SW480 (cell line): ENCODE measurements at places on chromosomes 7 and 10.

DNA sequence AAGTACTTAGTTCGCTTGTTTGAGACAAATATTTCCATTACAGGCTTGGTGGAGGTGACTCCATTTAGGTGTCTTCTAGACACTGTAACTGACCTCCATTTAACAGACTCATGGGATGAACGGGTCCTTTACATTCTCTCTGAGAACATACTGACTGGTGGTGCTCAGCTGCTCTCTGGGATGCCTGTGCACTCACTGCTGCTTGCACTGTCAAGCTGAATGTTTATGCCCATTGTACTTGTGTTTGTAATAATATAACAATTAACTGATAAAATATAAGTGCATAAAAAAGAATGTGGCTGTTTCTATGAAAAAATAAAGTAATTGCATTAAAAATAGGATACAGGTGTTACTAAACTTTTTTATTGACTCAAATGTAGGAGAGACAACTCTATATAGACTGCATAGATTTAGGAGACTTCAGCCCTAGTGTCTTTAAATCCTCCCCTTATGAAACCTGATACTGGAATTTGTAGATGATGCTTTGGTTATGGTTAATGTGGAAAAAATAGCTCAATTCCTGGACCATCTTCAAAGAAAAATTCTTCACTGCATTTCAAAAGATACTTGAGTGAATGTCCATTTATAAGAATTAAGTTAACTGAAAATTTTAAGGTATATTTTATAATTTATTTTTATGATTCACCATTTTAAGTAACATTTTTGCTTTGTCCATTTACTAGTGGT lies 85.4 kb downstream of the CDK14 start:
- DNase-seq: no peak

- no peak for DNase-seq
These were observed 34.3 kb downstream of the NACAD start for GRCh38 chr7:45054442-45054841.

- DNase-seq: no peak
These were observed 398.5 kb upstream of the AKR1E2 start for GRCh38 chr10:4427532-4427931.

GRCh38 chr7:40329601-40330153 lies 194.9 kb downstream of the SUGCT start:
- DNase-seq: peak; percentile 75

DNA sequence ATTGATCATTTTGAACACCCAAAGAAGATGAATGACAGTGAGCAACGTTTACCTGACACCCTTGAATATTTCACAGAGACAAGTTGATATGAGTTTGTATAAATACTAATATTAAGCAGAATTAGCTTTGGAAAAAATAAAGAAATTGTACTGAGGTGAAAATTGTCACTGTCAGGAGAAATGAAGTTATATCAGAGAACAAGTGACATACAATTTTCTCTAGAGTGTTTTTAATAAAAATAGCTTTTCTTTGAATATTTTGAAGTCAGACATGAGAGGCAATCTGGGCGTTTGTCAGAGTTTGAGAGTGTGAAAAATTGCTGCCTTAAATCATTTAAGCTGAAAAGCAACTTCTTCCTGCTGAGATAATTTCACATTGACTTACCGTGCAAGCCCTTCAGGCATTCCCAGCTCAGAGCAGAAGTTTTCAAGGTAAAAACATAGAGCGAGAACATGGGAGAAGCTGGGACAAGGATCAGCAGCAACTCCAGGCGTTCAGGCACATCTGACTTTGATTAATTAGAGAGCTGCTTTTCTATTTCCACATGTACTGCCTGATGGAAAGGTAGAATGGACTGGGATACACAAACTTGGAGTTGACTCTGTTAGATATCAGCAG lies 535.9 kb downstream of the TFEC start:
- no peak for DNase-seq

GRCh38 chr7:1848013-1848640 lies 178.1 kb downstream of the ELFN1 start:
- no peak for DNase-seq
